ENCODE measurements at places on chromosomes 5 and 9.

GRCh38 chr5:102888483-102888882 is 133.4 kb downstream of the PAM start:
- no peak overlapping the region for H3K27ac ChIP-seq
- no peak for DNase-seq
- H3K27me3 ChIP-seq, result no peaks in the 10 kb centered on the region

- no peaks in the 10 kb centered on the region for H3K27me3 ChIP-seq
- no peak for DNase-seq
- no peak overlapping the region for H3K27ac ChIP-seq
Observed at GRCh38 chr5:93723005-93723404, 18.4 kb downstream of the POU5F2 start.

GRCh38 chr5:134938030-134938429 is 29.7 kb upstream of the CATSPER3 start:
- no peak overlapping the region for H3K27ac ChIP-seq
- no peak overlapping the region for H3K4me3 ChIP-seq
- H3K36me3 ChIP-seq, result no peaks in the 10 kb centered on the region
- H3K4me1 ChIP-seq, result no peaks in the 10 kb centered on the region

DNA sequence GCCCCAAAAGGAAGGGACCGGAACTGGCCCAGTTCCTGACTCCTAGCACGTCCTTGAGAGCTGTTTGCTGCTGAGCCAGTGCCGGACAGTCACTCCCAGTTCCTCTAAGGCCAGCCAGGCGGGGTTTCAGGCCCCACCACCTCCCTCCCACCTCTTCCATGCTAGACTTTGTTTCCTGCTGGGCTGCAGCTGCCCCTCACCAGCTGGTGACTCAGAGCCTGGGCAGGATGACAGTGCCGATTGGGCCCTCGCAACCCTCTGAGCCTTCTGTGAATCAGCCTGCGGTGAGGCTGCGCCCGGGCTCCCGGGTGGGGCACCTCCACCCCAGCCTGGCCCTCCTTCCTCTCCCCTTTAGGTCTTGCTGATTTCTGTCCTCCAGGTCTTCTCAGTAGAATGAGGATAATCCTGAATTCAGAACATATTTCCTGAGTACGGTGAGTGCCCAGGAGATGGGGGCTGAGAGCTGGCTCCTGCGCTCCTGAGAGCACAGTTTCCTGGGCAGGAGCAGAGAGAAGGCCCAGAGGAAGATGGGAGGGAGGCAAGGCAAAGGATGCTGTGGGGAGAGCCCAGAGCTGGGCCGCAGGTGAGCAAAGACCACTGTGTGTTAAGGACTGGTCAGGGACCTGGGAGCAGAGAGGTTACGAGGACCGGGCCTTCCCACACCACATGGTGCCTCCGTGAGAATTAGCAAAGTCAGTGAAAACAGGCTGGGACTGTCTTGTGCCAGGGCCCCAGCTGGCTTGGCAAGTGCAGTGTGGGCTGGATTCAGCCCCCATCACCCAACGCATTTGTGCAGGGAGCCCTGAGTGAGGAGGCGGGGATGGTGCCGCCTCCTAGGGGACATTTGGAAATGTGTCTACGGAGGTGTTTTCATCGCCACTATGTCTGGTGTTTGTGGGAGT is 32.9 kb upstream of the STXBP1 start:
- H3K27me3 ChIP-seq, result no peaks in the 10 kb centered on the region
- H3K36me3 ChIP-seq, result no peaks in the 10 kb centered on the region
- H3K27ac ChIP-seq, result peak overlapping the region; percentile 59
- no peaks in the 10 kb centered on the region for H3K4me1 ChIP-seq
- no peak overlapping the region for H3K4me3 ChIP-seq

- no peaks in the 10 kb centered on the region for H3K27me3 ChIP-seq
- H3K27ac ChIP-seq, result no peak overlapping the region
- H3K4me3 ChIP-seq, result no peak overlapping the region
Observed at GRCh38 chr5:96821260-96821916, 13.6 kb upstream of the ERAP1 start.

DNA sequence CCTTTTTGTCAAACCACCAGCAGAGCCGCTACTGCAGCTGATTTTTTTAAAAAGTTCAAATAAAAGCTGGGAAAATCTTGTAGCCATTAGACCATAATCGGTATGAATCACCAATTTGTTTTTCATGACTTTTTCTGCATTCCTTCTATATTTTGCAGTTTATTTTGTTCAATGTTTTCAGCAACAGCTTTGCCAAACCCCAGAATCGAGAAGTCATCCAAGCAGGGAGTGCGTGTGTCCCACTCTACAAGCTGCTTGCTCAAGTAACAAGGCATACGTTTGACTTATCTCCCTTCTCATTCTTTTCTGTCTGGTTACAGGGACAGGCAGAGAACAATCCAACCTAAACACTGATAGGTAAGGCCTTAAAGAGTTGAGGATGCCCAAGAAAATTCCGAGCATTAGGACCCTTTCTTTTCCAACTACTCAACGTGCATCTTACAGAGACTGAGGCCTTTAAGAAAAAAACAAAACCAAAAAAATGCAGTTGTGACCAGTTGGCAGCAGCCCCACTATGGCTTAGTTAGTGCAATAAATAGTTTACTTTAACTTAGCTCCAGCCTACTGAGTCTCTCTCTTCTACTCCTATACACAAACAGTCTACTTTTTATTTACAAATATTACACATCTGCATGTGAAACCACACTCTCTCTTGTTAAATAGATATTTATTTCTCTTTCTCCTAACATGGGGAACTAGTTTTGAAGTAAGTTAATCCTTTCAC is 134.7 kb upstream of the SLIT3 start:
- no peak overlapping the region for H3K27ac ChIP-seq
- DNase-seq, result no peak
- H3K4me3 ChIP-seq, result no peak overlapping the region
- no peaks in the 10 kb centered on the region for H3K4me1 ChIP-seq
- no peaks in the 10 kb centered on the region for H3K27me3 ChIP-seq

- no peaks in the 10 kb centered on the region for H3K27me3 ChIP-seq
- H3K27ac ChIP-seq, result no peak overlapping the region
- H3K4me1 ChIP-seq, result no peaks in the 10 kb centered on the region
- DNase-seq, result no peak
- H3K36me3 ChIP-seq, result no peaks in the 10 kb centered on the region
Observed at GRCh38 chr9:97889941-97890887, 32.1 kb downstream of the TRMO start.

DNA sequence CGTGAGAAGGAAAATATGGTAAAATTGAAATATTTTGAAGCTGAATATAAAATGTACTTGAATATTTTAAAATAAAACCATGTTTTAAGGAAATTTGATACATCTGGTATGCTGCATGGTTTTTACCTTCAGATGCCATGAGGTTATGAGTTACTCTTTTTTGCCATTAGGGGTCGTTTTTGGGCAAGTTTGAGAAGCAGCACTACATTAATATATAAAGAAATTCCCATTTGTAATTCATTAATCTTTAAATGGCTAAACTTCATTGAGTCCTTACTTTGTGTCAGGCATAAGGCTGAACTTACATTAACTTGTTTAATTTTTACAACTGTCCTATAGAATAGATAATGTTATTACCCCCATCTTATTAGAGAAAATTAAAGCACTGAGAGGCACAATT is 152.3 kb downstream of the KDM4C start:
- no peak overlapping the region for H3K27ac ChIP-seq
- no peaks in the 10 kb centered on the region for H3K36me3 ChIP-seq
- H3K4me3 ChIP-seq, result no peak overlapping the region
- no peaks in the 10 kb centered on the region for H3K27me3 ChIP-seq
- no peaks in the 10 kb centered on the region for H3K4me1 ChIP-seq

Measured in aorta (tissue), 5 donors.